Amniotic stem cell (primary cell): ENCODE measurements at places on chromosomes 4 and X.

GRCh38 chr4:133390198-133390855 is 241.2 kb downstream of the PCDH10 start:
- no peak for DNase-seq

- DNase-seq: no peak
Observed at GRCh38 chr4:42600578-42600977, 56.3 kb downstream of the ATP8A1 start.

DNA sequence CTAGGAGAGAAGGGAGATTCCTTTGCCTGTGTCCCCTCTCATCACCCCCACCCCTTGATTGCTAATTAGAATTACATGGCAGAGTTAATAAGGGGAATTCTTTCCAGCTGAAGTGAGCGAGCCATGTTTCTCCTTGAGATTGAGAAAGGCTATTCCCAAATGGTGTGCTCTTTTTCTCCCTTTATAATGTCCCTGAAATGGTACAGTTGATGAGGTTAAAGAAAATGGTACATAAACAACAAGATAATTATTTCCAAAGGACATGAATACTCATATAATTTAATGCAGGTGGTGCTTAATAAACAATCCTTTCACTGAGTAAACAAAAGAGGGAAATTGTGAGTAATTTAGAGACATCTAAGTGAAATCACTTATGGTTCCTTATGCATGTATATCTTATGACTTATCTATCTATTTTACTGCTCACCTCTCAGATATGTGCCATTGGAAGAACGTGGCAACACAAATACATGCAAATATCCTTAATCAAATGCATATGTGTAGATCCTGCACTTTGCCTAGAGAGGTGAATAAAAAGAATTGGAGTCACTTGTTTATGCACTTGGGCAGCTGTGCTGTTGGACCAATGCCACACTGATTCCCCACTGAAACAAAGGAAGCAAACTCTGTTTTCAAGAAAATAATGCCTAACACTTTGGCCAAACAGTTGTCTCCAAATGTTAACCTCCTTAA is 106.6 kb upstream of the WDR44 start:
- DNase-seq: no peak

DNA sequence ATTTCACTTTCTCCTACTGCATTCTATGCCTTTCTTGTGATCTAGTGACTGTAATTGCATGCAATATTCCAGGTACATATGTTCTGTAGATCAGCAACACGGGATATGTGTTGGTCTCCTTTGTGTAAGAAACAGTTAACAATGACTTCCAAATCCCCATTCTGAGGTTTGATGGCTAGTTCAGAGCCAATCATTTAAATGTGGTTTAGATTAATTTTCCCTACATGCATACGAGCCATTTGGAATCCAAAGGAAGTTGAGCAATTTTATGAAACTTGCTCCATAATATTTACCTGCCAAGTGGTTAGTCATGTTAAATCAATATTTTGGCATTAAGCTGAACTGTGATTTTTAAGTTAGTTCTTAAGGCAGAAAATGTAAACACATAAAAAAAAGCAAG is 172.8 kb upstream of the DCAF12L2 start:
- no peak for DNase-seq

DNA sequence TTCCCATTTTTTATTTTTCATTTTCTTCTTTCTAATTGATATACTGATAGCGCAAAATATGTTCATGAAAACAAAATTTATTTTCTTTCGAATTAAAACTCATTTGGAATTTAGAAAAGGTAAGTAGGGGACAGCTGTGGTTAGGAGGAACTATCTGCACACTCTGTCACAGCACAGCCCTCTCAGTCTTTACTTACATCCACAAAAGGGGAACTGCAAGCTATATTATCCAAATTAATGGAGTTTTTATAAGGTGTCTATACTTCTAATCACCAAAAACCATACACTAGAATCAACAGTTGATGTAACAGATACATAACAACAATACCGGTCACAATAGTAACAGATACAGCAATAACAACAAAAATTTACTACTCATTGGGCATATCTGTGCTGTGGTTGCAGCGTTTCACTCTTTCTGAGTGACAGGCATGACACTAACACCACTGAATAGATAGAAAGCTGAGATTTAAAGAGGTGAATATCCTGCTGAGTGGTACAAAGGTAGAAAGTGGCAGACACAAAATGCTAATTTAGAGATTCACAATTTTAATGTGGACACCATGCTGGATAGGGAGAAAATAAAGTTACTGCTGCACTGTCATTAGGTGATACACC is 160.7 kb downstream of the PPP3CA start:
- no peak for DNase-seq

DNA sequence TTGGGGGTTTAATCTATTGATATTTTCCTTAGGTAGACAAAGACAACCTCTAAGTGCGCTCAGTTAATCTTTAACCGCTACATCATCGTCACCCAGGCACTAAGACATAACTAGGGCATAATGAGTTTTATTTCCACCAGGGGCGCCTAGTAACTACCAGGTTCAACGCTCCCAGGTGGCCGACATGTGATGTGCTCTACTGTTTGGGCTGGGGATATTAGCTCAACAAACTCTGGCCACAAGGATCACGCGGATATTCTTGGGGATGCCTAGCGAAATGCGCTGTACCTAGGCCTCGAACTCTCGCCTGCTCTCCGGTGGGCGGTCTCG is 915 bp upstream of the RAB33B start:
- peak; percentile 78 for DNase-seq

DNA sequence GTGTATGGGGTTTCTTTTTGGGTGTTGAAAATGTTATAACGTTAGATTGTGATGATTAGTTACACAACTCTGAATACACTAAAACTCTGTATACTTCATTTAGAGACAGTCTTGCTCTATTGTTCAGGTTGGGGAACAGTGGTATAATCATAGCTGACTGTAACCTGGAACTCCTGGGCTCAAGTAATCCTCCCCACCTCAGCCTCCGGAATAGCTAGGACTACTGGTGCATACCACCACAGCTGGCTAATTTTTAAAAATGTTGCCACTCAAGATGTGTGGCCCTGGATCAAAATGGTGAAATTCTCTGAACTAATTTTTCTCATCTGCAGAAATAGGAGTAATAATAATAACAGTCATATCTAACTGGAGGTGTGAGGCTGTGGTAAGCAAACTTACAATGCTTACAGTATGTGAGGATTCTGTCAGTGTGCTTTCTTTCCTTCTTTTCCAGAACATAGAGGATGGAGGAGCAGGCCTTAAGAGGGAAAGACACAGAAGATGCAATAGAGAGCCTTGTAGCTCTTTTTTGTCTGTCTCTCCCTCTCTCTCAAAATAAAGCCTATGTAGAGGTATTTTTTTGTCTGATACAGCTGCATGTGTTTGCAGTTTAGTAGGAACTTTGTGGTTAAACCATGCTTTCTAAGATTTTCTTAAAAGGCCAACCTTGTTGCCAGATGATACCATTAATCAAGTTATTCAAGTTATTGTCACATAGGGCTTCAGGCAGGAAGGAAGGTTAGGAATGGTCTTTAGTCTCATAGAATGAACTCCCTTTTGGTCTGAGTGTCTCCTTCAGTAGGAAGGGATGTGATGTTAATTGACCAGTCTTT is 7.5 kb downstream of the ADD1 start:
- no peak for DNase-seq

DNA sequence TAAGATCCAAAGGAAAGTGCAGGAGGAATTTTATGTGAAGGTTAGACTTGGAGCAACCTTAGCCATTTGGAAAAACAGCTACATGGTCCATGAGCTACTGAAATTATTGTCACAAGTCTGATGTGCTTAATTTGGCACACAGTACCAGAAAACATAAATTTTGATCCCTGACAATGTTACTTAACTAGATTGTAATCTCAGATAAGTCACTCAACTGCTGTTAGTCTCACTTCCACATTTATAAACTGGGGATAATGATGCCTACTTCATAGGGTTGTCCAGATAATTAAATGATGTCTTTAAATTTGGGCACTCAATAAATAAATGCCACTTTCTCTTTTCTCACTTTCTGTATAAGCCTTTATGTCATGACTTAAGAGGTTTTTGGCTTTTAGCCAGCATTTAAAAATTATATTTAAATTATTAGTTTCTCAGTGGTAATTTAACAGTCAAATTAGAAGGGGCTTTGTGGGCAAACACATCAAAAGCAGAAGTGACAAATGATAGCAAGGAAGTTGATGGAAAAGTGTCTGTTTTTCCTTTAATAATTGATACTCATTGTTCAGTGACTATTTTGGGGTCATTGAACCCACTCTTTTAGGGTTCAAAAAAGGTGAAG is 58.3 kb downstream of the PAQR3 start:
- DNase-seq: no peak

DNA sequence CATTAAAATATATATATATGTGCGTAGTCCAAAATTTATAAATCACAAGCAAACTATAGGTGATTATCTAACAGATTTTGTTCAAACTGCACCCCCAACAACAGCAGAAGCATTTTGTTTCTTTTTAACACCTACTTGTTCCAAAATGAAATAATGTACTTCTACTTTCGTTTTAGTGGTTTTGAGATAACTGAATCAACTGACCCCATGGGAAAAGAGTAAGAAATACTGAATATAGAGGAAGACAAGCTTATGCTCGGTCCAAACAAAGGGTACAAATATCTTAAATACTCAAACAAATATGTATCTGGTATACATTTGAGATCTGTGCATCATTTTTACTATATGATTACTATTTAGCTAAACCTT is 22.4 kb downstream of the MAP7D3 start:
- DNase-seq: no peak

- DNase-seq: no peak
Observed at GRCh38 chr4:125111323-125111722, 203.4 kb upstream of the FAT4 start.

- DNase-seq: no peak
Observed at GRCh38 chrX:47573341-47574075, 8.7 kb upstream of the TIMP1 start.

- DNase-seq: no peak
Observed at GRCh38 chr4:127558088-127558487, 74.7 kb upstream of the INTU start.

DNA sequence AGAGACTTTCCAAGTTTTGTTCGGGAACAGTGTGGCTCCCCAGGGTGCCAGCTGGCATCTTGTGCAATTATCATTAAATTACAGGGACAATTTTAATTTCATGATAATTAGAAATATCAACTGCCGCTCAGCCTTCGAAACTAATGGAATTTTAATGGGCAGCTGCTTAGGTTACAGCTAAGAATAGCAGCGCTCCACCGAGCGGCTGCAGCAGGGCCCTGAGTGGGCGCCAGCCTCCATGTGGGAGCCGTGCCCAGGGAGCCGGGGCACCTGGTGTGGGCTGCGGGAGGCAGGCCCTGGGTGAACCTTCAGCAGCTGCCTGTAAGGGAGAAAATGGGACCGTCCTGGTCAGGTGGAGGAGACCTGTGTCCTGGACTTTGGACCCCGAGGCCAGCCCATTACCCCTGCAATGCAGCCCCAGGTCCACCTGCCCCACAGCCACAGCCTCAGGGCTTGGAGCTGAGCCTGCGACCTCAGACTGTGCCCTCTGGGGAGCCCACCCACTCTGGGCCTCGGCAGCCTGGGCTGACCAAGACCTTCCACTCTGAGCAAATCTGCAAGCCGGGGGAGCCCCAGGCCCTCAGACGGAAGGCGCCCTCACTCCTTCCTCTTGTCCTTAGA is 21.1 kb downstream of the MSANTD1 start:
- no peak for DNase-seq

GRCh38 chr4:74674750-74675149 is 119.6 kb downstream of the BTC start:
- no peak for DNase-seq

DNA sequence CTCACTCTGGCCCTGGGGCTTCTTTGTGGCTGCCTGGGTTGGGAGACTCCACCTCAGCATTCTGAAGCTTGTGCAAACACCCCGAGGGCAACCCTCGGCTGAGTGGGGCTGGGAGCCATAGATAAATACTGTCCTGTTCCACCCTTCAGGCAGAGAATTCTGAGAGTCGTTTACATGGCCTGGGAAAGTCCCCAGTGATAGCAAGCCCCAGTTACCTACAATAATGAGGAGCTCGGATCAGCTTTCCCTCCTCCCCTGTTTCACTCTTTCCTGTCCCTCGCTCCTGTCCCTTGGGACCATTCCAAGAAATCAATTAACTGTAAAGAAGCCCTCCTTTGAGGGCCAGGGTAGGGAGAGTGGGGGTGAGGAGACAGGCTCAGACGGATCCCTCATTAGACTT is 31.6 kb upstream of the DDX3X start:
- no peak for DNase-seq

DNA sequence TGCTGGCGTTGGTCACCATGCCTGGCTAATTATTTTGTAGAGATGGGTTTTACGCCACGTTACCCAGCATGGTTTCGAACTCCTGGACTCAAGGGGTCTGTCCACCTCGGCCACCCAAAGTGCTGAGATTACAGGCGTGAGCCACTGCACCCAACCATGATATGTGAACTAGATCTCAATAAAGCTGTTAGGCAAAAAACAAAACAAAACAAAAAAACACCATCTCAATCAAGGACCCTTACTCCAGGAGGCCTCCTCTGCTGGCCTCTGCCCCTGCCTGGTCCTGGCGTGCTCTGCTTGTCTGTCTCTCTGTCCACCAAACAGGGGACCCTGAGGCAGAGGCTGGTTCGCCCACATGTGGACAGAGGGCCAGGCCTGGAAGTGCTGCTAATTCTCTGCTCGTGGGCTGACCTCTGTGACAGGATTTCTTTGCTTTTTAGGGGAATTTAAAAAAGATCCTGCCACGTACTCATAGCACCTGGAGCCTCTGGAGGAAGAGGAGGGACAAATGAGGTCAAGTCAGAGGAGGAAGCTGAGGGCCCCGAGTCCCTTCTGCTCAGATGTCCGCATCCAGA is 32.7 kb upstream of the WFS1 start:
- no peak for DNase-seq

- DNase-seq: no peak
Observed at GRCh38 chr4:111595456-111595855, 549.8 kb upstream of the FAM241A start.

DNA sequence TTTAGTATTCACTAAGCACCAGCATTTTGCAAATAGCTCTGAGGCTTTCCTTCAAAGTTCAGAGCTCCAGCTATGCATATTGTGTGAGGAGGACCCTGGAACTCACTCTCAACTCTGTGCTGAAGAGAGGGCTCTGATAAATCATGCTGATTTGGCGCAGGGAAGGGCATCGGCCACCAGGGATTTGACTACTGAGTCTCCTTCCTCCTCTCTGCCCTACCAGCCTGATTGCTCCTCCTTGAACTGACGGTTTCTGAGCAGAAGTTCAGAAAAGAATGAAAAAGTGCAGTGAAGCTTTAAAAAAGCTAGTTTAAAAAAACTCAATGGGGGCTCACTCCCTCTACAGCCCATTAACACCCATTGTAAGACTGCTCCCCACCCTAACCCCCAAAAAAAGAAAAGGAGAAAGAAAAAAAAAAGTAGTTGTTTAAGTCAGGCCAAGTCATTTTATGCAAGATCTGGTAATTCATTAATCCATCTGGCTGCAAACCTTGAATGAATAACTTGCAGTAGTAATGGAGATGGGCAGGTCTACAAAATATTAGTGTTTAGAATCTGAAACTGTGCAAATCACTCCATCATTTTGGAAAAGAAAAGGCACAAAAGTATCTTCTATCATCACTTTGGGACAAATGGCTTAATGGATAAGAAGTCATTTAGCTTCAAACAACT is 13.3 kb downstream of the PPARGC1A start:
- no peak for DNase-seq
